ENCODE measurements at places on chromosomes 13 and 19.

- peak; percentile 91 for DNase-seq
Observed at GRCh38 chr19:4304538-4305256, at the start of gene FSD1. Gene FSD1, plus strand, starts transcription at chr19:4304598. Its CDS starts 149 bp downstream, at chr19:4304747.

GRCh38 chr19:48348045-48348444 lies 15.7 kb downstream of the TMEM143 start:
- DNase-seq: no peak

GRCh38 chr13:45068036-45069001 lies 52.0 kb upstream of the GTF2F2 start:
- no peak for DNase-seq

DNA sequence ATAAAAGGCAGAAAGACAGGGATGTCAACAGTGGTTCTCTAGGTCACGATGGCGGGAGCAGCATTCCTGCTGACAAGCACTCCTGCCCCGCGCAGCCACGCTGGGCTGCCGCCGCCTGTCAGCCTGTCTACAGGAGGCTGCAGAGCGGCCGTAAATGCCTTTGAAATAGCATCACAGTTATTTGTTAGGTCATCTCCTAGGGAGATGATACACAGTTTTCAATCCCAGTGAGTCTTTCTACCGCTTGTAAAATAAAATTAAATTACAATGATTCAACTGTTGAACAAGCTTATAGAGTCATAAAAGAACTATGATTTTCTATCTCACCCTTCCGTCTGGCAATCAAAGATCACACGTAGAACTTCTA lies 7.3 kb upstream of the SLC7A9 start:
- DNase-seq: no peak
